Stromal cell of bone marrow (primary cell): ENCODE measurements at places on chromosomes 2 and 18.
A peak's percentile ranks its signal among the peaks of the same experiment; 100 is the strongest.

- DNase-seq = no peak
These were observed 11.8 kb downstream of the PLEKHM3 start for GRCh38 chr2:208013285-208014178.

GRCh38 chr18:24023185-24023814, 8.7 kb downstream of the TTC39C start:
- no peak for DNase-seq

- peak; percentile 25 for DNase-seq
These were observed 229.5 kb downstream of the CNTNAP5 start for GRCh38 chr2:124254621-124255020.

- peak; percentile 48 for DNase-seq
These were observed 21.8 kb downstream of the ATG4B start for GRCh38 chr2:241659150-241659739.

- no peak for DNase-seq
These were observed 8.3 kb downstream of the ALPP start for GRCh38 chr2:232386740-232387450.

DNA sequence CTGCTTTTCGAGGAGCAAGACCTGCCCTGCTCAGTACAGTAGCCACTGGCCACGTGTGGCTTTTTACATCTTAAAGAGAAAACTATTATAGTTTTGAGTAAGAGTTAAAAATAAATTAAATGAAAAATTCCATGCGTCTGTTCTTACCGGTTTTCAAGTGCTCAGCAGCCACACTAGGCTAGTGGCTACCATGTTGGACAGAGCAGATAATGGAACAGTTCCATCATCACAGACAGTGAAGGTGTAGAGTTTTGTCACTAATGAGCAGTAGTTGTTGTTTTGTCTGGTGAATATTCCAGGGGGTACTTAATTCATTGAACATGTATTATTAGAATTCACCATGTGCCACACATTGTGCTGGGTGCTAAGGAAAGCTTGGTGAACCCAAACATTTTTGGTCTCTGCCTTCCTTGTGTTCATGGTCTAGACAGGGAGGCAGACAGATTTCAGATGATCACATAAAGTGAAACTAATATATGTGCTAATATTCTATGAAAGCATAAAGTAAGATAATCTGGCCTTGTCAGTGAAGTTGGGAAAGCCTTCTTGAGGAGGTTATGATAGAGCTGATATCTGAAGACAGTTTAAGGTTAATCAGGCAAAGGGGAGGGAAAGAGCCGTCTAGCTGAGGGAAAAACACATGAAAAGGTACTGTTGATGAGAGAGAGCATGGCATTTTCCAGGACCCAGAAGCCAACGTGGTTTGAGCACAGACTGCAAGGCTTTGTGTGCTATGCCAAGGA, 1.4 kb downstream of the ALMS1 start:
- no peak for DNase-seq

GRCh38 chr2:29412197-29412925, 297.1 kb downstream of the CLIP4 start:
- DNase-seq = peak; percentile 20

DNA sequence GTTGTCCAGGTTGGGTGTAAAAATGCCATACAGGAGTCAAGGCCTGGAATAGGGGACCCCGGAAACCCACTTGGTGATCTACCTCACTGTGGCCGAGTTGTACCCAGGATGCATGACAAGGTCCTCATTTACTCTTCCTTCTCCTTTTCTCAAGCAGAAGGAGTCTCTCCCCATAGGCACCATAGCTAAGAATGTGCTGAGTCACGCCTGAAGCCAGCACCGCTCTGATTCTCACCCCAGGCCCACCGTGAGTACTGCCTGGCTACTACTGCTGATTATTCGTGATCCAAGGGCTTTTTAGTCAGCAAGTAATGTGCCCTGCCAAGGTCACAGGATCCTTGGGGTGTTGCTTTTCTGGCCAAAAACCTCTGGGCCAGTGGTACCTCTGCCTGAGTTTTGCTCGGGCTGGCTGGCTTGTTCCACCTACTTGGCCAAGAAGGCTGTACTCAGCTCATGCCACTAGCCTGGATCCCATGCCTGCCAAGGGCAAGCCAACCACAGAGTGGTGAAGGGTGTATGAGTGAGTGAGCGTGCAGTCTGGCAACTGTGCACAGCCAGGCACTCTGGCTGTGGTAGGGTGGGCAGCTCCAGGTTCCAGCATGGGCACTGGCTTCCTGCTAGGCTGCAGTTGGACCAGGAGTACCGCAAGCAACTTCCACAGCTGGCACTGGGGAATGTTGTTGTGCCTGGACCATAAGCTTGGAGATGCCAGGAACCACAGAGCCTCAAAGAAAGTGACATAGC, 650.1 kb upstream of the VRK2 start:
- DNase-seq = no peak

DNA sequence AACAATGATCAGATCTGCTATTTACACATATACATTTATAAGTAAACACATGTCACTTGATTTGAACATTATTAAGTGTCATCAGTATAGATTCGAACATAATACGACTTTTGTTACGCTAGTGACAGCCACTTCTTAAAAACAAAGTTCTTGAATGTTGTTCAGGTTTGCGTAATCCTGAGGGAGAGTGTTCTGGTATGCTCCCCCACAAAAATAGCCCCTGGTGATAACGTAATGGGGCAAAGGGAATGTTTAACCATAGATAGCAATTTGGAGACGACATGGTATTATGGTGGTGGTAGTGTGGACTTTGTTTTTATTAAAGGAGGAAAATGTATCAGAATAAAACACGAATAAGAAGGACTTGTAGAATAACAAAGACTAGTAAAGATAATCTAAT, 90.6 kb downstream of the PLEKHM3 start:
- no peak for DNase-seq

DNA sequence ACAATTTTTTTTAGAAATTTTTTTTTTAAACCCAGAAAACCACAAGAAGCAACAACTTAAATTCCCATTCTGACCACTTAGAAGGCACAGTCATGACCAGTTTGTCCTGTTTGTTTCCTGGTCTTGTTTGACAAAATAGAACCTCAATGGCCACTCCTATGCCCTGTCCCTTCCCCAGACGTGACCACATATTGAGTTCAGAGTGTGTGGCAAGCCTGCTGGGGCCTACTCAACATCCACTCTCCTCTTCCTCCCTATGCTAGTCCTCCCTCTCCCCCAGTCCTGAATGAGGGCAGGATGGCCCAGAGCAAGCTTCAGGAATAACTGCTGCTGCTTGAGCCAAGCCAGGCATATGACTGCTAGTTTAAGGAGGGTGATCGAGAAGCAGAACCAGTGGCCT, 89.6 kb downstream of the PRELID3A start:
- DNase-seq = no peak

- peak; percentile 36 for DNase-seq
These were observed 22.8 kb downstream of the NPC1 start for GRCh38 chr18:23563377-23564043.

DNA sequence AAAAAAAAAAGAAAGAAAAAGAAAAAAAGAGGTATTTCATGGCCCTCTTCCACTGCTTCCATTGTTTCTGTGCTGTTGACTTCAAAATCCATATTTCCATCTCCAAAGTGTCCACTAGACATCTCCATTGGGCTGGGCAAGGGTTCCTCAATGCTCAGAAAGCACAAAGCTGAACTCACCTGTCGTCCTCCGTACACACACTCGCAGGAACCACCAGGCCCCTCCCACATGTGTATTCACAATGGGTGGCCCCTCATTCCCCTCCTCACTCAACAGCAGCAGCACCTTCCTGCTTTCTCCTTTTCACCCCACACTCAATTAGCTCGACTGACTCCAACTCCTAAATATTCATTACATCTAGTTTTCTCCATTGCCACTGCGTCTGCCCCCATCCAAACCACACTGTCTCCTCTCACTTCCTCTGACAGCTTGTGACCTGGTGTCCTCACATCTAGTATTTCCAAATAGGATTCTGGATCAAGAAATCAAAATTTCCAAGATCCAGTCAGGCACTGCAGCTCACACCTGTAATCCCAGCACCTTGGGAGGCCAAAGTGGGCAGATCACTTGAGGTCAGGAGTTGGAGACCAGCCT, 25.2 kb downstream of the OSBPL1A start:
- DNase-seq = no peak

DNA sequence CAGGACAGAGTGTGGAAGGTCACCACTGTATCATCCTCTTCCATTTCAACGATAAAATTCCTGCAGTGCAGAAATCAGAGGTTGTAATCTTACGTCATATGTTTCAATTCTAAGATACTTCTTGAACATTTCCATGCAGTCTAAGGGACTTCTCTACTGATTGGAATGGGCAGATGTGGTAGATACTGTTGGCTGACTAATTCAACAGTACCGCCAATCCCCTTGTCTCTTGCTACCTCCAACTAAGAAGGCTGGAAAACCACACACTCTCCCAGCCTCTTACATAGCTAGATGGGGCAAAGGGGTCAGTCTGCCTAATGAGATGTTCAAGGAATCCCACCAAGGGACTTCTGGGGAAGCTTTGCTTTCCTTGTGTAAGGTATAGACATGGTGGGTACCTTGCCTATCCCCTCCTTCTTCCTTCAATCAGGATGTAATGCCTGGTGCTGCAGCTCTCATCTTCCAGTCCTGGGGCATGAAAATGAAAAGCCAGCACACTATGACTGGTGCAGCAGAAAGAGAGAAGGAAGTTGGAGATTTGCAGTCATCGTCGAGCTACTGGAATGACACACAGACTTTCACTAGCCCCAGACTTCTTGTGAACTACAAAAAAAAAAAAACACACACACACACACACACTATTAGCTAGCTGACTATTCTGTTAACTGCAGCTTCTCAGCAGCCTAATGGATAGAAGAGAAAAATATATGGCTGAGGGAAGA, 84.1 kb downstream of the ALPK2 start:
- no peak for DNase-seq

DNA sequence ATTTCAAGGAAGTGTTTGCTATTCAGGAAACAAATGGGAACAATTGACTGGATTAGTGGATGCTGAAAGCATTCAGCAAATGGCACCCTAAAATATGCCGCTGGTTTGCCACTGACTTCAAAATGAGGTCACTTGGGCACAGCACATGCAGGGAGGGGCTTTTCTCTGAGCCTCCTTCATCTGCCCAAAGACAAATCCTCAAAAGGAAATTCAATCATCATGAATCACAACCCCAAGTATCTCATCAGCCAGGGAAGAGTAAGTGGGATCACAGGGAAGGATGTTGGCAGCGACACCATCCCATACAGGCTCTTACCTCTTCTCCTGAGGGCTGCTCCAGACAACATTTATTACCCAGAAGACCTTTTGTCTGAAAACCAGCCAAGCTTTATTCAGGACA, 14.4 kb upstream of the SP140L start:
- DNase-seq = no peak

- peak; percentile 72 for DNase-seq
These were observed 192.2 kb upstream of the LRRTM1 start for GRCh38 chr2:80496775-80497174.

GRCh38 chr2:188076149-188077056, 215.3 kb upstream of the GULP1 start:
- DNase-seq = no peak

DNA sequence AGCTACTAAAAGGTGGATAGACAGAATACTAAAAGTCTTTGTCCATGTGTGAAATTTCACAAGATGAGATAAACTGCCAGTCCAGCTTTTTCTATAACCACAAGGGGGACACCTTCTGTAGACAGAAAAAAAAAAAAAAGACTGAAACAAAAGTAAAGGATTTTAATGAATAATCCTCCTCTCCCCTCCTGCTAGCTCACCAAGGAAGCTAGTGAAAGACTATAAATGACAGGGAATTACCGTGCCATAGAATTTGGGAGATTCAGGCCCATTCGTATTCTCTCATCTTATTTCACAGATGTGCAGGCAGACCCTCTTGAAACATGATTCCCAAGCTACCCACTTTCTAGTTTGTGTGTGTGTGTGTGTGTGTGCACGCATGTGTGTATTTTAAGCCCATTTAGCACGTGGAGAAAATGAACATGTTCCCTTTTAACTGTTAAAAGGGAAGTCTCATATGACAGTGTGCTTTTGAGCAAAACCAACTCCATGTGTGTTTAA, 36.3 kb upstream of the SLC8A1 start:
- DNase-seq = peak; percentile 35

DNA sequence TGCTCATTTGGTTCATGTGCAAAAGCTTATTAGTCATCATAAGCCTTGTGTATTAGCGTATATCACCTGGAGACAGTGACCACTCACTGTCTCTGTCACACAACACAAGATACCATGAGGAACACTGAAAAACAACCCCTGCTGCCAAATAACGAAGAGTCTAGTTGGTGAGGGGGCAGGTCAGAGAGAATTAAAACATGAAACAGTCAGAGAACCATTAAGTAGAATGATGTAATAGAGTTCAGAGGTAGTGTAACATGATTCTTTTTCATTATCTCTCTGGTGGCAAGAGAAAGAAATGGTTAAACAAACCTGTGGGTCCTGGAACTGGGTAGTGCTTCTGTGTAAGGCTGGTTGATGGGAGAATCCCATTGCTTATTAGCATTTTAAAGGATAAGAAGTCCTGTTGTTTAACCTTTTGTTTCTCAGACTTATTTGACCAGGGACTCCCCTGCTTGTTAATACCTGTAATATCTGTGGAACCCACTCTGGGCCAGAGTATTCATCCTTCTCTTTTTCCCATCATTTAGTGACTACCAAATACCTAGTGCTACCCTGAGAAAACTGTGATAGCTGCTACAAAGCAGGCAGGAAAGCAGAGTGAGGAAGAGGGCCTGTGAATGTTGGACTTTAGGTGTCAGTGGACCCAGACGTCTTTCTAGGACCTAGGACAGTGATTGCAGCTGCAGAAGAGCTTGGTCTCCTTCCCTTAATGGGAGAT, 38.0 kb downstream of the PTRHD1 start:
- DNase-seq = no peak

DNA sequence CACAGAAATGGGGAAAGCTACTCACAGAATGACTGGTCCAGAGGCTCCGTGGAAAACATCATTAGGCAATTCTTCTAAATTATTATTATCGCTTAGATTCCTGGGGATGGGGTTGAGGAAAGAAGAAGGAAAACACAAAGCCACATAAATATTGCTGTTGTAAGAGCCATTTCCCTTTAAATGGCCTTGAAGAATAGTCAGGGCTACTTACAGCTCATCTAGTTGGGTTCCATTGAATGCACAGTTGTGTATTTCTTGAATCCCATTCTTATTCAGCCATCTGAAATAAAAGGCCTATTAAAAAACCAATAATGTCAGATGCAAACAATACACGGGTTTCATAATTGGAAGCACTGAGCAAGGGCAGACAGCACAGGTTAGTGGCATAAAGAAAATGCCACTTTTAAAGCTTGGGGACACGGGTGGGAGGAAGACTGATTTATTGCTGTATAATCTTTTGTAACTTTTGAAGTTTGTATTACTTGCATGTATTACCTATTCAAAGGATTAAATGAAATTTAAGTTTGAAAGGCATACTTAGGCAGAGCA, 171.4 kb downstream of the FSHR start:
- no peak for DNase-seq
